HepG2 (cell line): ENCODE measurements at places on chromosomes 7 and 10. TPM values are rescaled to one million over a fixed set of nuclear protein-coding genes. Genes with fewer than 3 reads are reported as not detected.

DNA sequence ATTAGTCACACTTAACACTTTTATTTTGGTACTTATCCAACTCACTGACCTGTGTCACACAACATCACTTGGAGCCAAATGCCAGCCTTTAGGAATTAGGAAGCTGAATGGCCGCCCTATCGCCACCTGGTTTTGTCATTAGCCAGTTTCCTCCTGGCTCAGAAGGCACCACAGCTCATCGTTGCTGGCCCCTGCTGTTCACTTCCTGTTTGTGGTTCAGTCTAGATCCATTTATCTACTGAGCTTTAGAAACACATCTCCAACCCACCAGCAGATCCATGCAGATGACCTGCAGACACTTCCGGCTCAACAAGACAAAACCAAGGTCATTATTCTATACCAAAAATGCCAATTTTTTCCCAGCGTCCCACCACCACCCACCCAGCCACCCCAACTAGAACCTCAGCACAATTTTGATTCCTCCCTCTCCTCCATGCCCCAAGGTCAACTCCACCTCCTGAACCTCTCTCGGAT, 193.5 kb upstream of the NEBL start:
- no peaks in the 10 kb centered on the region for H3K36me3 ChIP-seq
- H3K4me3 ChIP-seq, result no peak overlapping the region
- no peak for DNase-seq
- no peak overlapping the region for H3K27ac ChIP-seq

The CCDC172 gene
- not detected in 2 replicates for total RNA-seq

DNA sequence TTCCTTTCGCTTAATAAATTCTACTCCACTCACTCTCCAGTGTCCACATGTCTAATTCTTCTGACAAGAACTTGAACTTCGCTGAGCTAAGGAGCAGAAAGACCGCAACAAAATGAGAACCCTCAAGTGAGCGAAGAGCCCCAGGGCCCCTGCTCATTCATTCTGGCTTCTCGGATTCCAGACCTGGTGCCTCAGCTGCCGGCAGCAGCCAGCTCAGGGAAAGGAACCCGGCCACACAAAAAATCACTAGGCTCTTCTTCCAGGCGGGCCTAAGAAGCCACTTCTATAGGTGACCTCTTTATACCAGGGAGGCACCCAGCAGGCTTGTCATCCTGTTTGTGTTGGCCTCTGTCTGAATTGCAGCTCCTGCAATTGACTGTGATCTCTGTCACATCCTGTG, 33.3 kb downstream of the OTUD1 start:
- H3K36me3 ChIP-seq, result no peaks in the 10 kb centered on the region
- no peak overlapping the region for H3K4me3 ChIP-seq
- H3K27me3 ChIP-seq, result no peaks in the 10 kb centered on the region
- no peak for DNase-seq
- no peak overlapping the region for H3K27ac ChIP-seq

The ATOH7 gene
- total RNA-seq, result 0.07 TPM in 1 of 2 replicates, not detected in the other

- no peak within 1 kb of the TSS for H3K4me3 ChIP-seq
- DNase-seq, result no peak
- H3K27ac ChIP-seq, result no peak within 1 kb of the TSS
- peaks cover 1% of the 10 kb centered on the region; the same call in 1 of the 2 replicates for H3K27me3 ChIP-seq
Observed at GRCh38 chr7:49773218-49773935, at the start of gene VWC2. TSS of gene VWC2 (plus strand) at chr7:49773638. CDS start at chr7:49775436, 1,798 bp downstream.

GRCh38 chr10:119297207-119297968, 90.0 kb downstream of the GRK5 start:
- H3K27me3 ChIP-seq, result no peaks in the 10 kb centered on the region
- no peak overlapping the region for H3K4me3 ChIP-seq
- H3K4me1 ChIP-seq, result peaks cover 43% of the 10 kb centered on the region
- no peak for DNase-seq

DNA sequence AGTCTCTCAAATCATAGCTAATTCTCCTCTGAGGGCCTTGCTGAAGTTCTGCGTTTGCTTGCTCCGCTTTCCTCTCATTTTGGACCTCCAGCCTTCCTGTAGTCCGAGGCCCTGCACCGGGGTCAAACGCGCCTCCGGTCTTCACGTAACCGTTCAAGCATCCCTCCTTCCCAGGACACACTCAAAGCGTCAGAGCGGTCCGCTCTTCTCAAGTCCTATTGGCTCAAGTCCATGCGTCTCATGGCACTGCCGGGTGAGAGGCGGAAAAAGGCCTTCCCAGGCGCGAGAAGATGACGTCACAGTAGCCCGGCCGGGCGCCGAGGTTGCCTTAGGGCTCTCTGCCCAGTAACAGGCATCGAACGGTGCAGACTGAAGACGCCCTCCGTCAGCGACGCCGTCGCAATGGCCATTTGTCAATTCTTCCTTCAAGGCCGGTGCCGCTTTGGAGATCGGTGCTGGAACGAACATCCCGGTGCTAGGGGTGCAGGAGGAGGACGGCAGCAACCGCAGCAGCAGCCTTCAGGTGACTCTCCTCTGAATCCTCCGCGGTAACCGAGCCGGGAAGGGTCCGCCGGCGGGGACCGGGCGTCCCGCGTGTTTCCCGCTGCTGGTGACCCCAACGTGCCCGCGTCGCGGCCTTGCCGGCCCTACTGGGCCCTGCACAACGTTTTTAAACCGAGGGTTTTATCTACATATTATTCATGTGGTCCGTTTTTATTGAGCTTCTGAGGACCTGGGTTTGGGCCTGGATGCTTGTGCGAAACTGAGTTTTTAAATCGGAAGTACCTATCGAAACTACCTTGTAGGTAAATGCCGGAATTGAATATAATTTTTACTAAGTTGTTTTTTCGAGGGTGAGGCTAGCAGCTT, at the start of gene NUP42:
NUP42 (plus strand) TSS at position 365 of the 870 bp plus-strand sequence; CDS start at position 403, 38 bp downstream.
- H3K4me1 ChIP-seq, result peaks cover 34% of the 10 kb centered on the region
- DNase-seq, result peak; percentile 99
- H3K4me3 ChIP-seq, result peak within 1 kb of the TSS; percentile 89

GRCh38 chr10:123229927-123230630, 75.9 kb downstream of the BUB3 start:
- H3K36me3 ChIP-seq, result no peaks in the 10 kb centered on the region
- H3K4me1 ChIP-seq, result 0 out of 2 replicates have a peak, but pooled peaks cover under 1% of the 10 kb centered on the region
- no peaks in the 10 kb centered on the region for H3K27me3 ChIP-seq
- no peak for DNase-seq

GRCh38 chr10:88164471-88164870, 301.0 kb downstream of the PTEN start:
- DNase-seq, result no peak
- no peaks in the 10 kb centered on the region for H3K36me3 ChIP-seq
- H3K4me1 ChIP-seq, result no peaks in the 10 kb centered on the region
- no peak overlapping the region for H3K27ac ChIP-seq
- no peak overlapping the region for H3K4me3 ChIP-seq
- no peaks in the 10 kb centered on the region for H3K27me3 ChIP-seq

DNA sequence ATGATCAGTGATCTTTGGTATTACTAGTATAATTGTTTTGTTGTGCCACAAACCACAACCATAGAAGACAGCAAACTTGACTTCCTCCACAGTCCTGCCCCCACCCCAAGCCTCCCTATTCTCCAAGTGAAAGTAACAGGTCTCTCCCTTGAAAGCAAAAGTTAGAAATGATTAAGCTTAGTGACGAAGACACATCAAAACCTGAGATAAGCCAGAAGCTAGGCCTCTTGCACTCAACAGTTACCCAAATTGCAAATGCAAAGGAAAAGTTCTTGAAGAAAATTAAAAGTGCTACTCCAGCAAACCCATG, 7.5 kb downstream of the SAR1A start:
- no peak overlapping the region for H3K4me3 ChIP-seq
- no peak for DNase-seq
- H3K4me1 ChIP-seq, result peaks cover 72% of the 10 kb centered on the region
- H3K27ac ChIP-seq, result no peak overlapping the region

GRCh38 chr7:55202150-55202913, 162.8 kb upstream of the LANCL2 start:
- peaks cover 50% of the 10 kb centered on the region for H3K36me3 ChIP-seq
- H3K27ac ChIP-seq, result no peak overlapping the region
- H3K4me1 ChIP-seq, result peaks cover 7% of the 10 kb centered on the region; the same call in 1 of the 2 replicates
- no peak for DNase-seq
- H3K27me3 ChIP-seq, result no peaks in the 10 kb centered on the region

GRCh38 chr7:66304536-66304935, 99.4 kb downstream of the TPST1 start:
- H3K4me1 ChIP-seq, result peaks cover 44% of the 10 kb centered on the region
- H3K27ac ChIP-seq, result no peak overlapping the region
- no peaks in the 10 kb centered on the region for H3K36me3 ChIP-seq
- no peaks in the 10 kb centered on the region for H3K27me3 ChIP-seq

The MMP21 gene
- total RNA-seq, result not detected in 2 replicates

The NACAD gene
- 0.08 TPM in 1 of 2 replicates, not detected in the other for total RNA-seq

GRCh38 chr7:138975343-138976104, 5.7 kb downstream of the KIAA1549 start:
- DNase-seq, result no peak
- H3K27ac ChIP-seq, result no peak overlapping the region
- no peak overlapping the region for H3K4me3 ChIP-seq
- H3K36me3 ChIP-seq, result no peaks in the 10 kb centered on the region

The ZNF783 gene
- total RNA-seq, result 1.3 and 5.2 TPM in 2 replicates

DNA sequence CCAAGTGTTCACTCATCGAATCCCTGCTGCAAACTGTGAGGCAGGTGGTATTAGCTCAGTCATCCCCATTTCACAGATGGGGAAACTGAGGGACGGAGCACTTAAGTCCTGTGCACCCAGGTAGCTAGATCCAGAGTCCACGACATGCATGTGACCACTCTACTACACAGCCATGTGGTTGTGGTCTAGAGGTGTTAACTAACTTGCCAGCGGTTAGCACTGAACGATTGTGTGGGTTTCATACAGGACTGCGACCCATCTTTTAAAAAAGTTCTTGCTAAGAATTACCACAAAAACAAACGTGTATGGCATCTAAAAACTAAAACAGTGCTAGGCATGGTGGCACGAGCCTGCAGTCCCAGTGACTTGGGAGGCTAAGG, 16.1 kb upstream of the ABCC2 start:
- H3K27me3 ChIP-seq, result no peaks in the 10 kb centered on the region
- no peaks in the 10 kb centered on the region for H3K36me3 ChIP-seq
- peaks cover 34% of the 10 kb centered on the region for H3K4me1 ChIP-seq
- H3K27ac ChIP-seq, result no peak overlapping the region

GRCh38 chr7:15798081-15798480, 111.6 kb upstream of the MEOX2 start:
- H3K4me1 ChIP-seq, result no peaks in the 10 kb centered on the region
- H3K36me3 ChIP-seq, result no peaks in the 10 kb centered on the region
- no peak overlapping the region for H3K4me3 ChIP-seq
- DNase-seq, result no peak
- H3K27ac ChIP-seq, result no peak overlapping the region

The MYL10 gene
- not detected in 2 replicates for total RNA-seq

DNA sequence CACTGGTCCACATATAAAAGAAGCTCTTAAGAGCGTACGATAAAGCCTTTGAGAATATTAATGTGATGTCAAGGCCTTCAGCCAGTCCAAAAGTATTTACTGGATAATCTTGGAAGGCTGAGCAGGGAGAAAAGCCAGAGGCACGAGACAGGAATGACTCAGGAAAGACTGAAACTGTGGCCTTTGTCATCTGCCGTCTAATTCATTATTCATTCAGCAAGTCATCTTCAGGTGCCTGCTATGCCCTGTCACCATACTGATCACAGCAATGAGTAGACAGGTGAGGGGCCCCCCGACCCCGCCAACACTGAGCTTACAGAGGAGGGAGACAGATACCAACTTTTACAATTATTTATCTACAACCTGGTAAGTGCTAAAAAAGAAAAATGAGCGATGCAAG, 78.9 kb downstream of the VOPP1 start:
- no peak overlapping the region for H3K27ac ChIP-seq
- H3K36me3 ChIP-seq, result peaks cover 9% of the 10 kb centered on the region
- no peaks in the 10 kb centered on the region for H3K27me3 ChIP-seq
- no peaks in the 10 kb centered on the region for H3K4me1 ChIP-seq
- H3K4me3 ChIP-seq, result no peak overlapping the region

GRCh38 chr10:26637521-26638275, 59.8 kb upstream of the PDSS1 start:
- no peak overlapping the region for H3K4me3 ChIP-seq
- no peak overlapping the region for H3K27ac ChIP-seq
- H3K4me1 ChIP-seq, result no peaks in the 10 kb centered on the region
- no peak for DNase-seq

GRCh38 chr10:44426247-44427034, 41.5 kb upstream of the CXCL12 start:
- DNase-seq, result no peak
- no peaks in the 10 kb centered on the region for H3K27me3 ChIP-seq
- H3K4me3 ChIP-seq, result no peak overlapping the region
- H3K27ac ChIP-seq, result no peak overlapping the region
- no peaks in the 10 kb centered on the region for H3K36me3 ChIP-seq

The SFMBT2 gene
- 0.02 and 0.04 TPM in 2 replicates for total RNA-seq

The CCL26 gene
- total RNA-seq, result not detected in 2 replicates

The PRKAR2B gene
- not detected in 2 replicates for total RNA-seq

DNA sequence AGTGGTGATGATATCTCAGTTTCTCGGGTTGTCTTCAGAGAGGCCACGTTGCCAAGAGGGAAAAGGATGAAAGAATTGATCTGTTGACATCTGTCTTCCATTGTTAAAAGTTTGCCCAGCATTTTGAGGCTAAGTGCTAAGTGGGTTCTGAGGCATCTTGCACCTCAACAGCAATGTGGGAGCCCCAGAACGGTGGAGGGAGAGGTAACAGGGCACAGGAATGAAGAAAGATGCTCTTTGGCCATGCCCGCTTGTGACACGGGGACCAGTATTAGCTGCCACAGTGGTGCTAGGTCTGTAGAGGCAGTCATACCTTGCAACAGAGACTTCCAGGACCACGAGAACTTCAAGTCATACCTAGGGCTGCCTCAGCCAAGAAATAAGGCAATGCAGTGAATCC, 106.6 kb upstream of the NUPR2 start:
- H3K27ac ChIP-seq, result no peak overlapping the region
- no peak overlapping the region for H3K4me3 ChIP-seq
- DNase-seq, result no peak
- H3K36me3 ChIP-seq, result no peaks in the 10 kb centered on the region
- H3K4me1 ChIP-seq, result no peaks in the 10 kb centered on the region
- H3K27me3 ChIP-seq, result no peaks in the 10 kb centered on the region

DNA sequence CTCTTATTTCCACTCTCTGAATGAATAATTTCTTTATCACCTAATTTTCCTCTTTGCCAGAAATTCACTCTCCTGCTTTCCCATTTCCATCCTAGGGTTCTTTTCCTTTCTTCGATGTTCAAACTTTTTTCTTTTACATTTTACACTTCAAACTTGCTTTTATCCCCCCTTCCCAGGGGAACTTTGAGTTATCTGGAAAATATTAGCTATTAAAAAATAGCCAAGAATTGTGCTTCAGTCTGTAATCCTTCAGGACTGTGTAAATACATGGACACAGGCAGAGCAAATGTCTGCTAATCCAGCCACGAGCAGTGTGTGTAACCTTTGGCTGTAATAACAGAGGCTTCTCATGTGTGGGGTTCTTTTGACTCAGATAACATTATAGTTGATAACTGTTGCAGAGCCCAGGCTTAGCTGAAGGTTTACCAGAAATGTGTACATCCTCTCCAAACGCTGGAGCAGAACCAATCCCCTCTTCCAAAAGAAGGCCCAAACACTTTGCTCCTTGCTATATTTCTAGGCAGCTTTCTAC, 4.6 kb downstream of the ASB4 start:
- no peak overlapping the region for H3K27ac ChIP-seq
- H3K36me3 ChIP-seq, result no peaks in the 10 kb centered on the region
- peaks cover 92% of the 10 kb centered on the region for H3K4me1 ChIP-seq
- DNase-seq, result peak; percentile 59

The ZC3HAV1L gene
- total RNA-seq, result 8.4 and 11.5 TPM in 2 replicates

- H3K36me3 ChIP-seq, result no peaks in the 10 kb centered on the region
- H3K4me1 ChIP-seq, result no peaks in the 10 kb centered on the region
- no peak overlapping the region for H3K4me3 ChIP-seq
- H3K27me3 ChIP-seq, result no peaks in the 10 kb centered on the region
- H3K27ac ChIP-seq, result no peak overlapping the region
Observed at GRCh38 chr10:121378251-121378801, 219.9 kb downstream of the FGFR2 start.

- no peaks in the 10 kb centered on the region for H3K27me3 ChIP-seq
- H3K27ac ChIP-seq, result peak overlapping the region; percentile 59
- no peak overlapping the region for H3K4me3 ChIP-seq
- H3K4me1 ChIP-seq, result peaks cover 100% of the 10 kb centered on the region
Observed at GRCh38 chr7:137985253-137985896, 16.5 kb downstream of the CREB3L2 start.
